ENCODE measurements at places on chromosomes 6 and 20.

DNA sequence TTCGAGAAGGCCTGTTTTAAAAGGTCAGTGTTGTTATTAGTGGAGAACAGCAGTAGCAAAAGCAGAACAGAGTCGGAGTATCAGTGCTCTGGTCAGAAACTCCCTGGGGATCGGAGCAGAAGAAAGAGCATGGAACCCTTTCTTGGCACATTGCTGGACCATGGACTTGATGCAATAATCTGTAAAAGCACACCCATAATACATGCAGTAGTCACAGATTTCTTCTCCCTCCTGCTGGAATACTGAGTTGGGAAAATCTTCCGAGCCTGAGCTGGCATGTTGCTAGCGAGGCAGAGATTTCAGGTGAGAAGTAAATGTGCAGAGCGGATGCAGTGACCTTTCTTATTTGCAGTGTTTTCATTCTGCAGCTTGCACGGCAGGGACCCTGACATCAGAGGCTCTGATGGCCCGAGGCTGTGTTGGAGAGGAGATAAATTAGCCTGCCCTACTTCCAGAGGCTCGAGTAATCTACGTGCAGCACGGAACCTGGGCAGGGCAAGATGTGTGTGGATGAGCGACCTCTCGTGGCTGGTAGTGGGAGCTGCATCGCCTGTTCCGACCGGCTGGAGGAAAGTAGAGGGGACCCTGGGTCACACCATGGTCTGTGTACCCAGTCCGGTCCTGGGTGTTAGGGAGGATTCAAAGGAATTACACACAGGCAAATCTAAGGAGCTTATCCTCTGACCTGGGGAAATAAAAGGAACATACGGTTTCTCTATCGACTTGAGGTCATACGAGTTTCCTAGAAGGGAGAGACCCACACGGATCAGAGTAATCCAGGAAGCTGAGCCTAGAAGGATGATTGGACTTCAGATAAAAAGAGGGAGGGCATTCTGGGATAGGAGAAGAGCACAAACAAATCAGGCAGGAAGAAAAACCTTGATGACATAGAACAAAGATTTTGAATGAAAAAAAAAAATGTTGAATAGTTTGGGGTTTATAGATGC, 137.0 kb upstream of the STMND1 start:
- DNase-seq, result no peak

- no peak for DNase-seq
Observed at GRCh38 chr6:138891255-138891986, 95.5 kb downstream of the ECT2L start.

DNA sequence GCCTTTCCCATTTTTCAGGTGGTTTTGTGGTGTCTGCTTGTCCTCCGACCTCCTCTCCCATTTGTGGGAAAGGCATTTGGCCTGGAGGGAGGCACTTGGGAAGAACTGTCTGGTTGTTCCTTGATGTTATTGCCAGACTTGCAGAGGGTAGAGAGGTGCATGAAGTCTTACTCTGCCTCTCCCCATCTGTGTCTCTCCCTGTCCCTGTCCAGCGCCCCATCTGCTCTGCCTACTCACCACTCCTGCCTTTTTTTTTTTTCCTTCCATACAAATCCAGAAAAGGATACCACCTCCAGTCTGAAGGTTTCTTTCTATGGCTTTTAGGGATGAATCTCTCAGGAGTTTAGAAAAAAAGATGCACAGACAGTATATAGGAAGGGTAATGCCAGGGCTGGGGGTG, 19.8 kb downstream of the PPARD start:
- DNase-seq, result no peak

DNA sequence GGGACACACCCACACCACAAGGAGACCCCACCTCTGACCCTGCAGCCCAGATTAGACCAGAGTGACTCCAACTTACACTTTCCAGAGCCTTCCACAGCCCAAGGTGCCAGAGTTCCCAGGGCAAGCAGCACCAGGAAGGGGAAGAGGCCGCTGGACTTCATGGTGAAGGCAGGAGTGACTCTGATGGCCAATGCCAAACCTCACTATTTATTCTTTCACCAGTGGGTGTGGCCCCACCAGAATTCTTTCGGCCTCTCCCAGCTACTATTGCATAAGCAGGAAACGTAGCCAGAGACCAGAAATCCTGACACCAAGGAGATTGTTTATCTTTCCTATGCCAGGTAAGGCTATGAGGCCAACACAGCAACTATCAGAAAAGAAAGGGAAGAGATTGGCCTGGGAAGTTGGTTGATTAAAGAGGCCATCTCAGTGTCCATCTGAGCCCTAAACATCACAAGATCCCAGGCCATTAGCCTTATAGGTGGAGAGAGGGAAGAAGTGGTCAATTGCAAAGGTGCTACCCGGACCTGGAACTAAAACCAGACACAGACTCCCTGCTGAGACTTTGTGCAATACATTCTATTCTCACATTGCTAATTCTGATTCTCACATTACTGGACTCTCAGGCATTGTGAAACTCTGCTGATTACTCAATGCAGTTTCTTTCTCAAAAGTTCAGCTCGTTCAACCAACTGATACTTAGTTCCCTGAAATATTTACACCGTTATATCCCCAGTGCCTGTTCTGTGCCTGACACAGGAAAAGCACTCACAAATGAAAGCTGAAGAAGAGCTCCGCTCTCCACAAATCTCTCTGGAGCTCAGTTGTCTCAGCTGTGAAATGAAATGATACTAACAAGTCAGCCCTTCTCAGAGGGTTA, at the start of gene SLPI:
TSS of gene SLPI (minus strand) at position 182 of the 880 bp plus-strand sequence. CDS start at position 161, 21 bp downstream.
- DNase-seq, result peak; percentile 62

DNA sequence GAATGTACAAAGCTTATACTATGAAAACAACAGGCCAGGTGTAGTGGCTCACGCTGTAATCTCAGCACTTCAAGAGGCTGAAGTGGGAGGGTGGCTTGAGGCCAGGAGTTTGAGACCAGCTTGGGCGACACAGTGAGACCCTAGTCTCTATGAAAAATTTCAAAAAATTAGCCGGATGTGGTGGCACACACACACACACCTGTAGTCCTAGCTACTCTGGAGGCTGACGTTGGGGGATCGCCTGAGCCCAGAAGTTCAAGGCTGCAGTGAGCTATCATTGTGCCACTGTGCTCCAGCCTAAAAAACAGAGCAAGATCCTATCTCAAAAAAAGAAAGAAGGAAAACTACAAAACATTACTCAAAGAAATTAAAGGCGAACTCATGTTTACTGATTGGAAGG, 7.3 kb upstream of the ASF1A start:
- no peak for DNase-seq

DNA sequence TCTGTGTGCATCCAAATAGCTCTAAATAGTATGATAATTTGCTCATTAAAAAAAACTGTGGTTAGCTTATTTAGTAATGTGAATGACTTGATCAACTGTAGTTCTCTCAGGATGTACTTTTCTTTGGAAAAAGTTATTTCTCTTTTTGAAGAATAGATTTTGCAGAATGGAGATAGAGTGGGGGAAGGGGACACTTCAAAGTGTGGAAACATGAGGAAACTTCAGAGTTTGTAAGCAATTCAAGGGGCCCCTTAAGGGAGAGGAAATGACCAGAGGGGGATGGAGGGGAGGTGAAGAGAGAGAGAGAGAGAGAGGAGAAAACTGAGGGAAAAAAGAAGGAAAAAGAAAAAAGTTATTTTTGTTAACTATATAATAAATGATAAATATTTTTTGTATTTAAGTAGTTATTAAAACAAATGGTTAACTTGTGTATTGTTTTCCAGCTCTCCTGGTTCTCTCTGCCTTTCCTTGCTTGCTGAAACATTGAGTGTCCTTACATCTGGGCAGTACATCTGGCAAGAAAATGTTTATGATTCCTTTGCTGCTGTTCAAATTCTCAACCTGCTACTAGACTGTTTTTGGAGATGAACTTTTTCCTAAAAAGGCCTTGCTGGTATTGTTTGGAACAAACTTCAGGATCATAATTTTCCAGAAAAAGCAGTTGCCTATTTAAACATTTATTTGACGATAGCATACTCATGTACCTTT, 497.5 kb upstream of the CITED2 start:
- DNase-seq, result no peak

DNA sequence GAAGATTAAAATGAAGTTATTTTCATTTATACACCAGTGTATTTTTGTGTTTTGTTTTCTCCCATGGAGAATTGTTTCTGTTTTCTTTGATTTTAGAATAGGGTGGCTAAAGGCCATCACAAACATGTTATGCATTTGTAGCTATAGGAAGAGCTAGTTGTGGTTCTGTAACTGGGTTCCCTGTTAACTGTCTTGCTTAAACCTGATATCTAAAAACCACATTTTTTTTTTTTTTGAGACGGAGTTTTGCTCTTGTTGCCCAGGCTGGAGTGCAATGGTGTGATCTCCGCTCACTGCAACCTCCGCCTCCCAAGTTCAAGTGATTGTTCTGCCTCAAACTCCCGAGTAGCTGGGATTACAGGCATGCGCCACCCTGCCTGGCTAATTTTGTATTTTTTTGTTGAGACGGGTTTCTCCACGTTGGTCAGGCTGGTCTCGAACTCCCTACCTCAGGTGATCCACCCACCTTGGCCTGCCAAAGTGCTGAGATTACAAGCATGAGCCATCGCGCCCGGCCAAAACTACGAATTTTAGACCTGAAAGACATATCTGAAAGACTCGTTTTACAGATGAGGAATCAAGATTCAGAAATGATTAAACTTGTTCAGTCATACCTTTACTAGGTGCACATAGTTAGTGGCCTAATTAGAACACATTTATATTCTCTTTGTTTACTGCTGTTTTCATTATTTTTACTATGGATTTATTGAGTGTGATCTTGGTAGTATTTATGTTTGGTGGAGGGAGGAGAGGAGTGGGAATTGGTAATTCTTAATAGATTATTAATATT, 18.0 kb downstream of the SCAF8 start:
- DNase-seq, result no peak

DNA sequence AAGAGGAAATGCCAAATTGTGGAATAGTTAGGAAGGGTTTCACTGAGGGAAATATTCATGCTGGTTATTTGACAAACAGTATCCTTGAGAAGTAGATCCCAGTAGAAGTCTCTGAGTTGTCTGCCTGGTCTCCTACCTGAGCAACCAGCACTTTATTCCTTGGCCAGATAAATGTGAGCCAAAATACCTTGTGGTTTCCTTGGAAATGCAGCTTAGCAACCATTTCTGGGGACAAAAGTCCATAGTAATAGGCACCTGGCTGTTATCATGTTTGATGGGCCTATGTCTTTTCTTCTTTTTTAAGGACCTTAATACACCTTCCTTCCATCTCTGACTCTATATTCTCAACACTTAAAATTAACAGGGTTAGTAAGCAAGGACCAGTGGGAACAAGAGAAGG, 217.1 kb upstream of the MARCKS start:
- DNase-seq, result no peak

DNA sequence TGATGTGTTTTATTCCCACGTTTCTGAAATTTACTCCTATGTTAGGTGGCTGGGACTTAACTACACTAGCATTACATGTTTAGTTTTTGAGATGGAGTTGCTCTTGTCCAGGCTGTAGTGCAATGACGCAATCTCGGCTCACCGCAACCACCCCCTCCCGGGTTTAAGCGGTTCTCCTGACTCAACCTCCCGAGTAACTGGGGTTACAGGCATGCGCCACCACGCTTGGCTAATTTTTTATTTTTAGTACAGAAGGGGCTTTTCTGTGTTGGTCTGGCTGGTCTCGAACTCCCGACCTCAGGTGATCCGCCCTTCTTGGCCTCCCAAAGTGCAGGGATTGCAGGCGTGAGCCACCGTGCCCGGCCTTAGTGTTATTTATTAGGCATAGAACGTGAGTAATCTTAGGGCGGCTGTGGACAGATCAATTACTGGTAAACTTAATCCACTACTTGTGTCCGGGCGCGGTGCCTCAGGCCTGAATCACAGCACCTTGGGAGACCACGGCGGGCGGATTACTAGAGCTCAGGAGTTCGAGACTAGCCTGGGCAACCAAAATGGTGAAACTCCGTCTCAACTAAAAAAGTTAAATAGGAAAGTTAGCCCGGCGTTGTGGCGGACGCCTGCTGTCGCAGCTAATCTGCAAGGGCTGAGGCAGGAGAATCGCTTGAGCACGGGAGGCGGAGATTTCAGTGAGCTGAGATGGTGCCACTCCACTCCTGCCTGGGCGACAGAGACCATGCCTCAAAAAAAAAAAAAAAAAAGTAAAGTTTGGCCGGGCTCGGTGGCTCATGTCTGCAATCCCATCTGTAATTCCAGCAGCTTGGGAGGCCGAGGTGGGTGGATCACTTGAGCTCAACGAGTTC, 123.7 kb upstream of the BTN3A2 start:
- DNase-seq, result no peak

DNA sequence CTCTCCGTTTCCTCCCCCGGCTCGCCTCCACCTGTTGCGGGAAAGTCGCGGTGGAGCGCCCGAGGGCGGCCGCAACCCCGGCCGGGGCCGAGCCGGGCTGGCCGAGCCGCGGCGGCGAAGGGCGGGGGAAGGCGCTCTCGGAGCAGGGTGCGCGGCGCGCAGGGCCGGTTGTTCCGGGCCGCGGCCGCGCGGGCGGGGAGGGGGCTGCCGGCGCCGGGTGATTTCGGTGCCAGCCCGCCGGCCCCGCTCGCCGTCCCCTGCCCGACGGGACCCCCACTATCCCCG, 235 bp downstream of the MAP7 start:
- no peak for DNase-seq
